ENCODE measurements at places on chromosomes 13 and 19.

- no peak for DNase-seq
Observed at GRCh38 chr13:71590654-71591148, 276.3 kb downstream of the DACH1 start.

DNA sequence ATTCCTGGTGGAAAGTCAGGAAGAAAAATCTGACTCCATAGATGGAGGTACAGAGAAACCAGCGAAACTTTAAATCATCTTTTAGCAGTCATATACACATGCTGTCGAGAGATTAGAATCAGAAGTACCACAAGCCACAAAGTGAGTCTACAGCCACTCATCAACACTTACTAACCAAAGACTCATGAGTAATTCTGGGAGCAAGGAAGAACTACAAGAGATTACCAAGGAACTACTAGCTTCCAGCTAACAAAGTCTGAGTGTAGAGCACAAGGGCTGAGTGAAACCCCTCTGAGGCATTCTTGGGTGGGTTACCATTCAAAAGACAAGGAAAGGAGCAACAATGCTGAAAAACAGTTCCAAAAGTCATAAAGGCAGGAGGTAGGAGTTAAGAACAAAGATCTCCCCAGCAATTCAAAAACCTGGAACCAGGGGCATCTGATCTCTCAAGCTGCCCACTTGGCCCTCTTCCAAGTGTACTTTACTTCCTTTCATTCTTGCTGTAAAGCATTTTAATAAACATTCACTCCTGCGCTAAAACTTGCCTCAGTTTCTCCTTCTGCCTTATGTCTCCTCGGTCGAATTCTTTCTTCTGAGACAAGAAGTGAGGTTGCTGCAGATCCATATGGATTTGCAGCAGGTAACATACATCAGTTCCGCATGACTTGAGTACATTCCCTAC, 13.0 kb downstream of the RBM26 start:
- no peak for DNase-seq

DNA sequence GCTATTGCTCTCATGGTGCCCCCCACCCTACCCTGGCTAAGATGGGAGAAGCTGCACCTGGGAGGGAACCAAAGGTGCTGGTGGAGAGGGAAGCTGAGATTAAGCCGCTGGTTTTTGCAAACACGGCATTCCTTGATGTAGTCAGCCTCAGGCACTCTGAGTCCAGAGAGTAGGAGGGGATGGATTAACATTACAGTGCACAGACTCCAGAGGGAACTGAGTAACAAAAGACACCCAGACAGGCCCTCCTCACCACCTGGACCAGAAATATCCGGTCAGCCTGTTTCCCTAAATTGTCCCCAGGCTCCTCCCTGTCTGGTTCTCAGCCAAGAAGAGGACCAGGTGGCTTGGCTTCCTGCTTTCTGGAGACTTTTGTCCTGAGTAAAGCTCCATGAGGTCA, 28.9 kb upstream of the PABPC3 start:
- peak; percentile 64 for DNase-seq

DNA sequence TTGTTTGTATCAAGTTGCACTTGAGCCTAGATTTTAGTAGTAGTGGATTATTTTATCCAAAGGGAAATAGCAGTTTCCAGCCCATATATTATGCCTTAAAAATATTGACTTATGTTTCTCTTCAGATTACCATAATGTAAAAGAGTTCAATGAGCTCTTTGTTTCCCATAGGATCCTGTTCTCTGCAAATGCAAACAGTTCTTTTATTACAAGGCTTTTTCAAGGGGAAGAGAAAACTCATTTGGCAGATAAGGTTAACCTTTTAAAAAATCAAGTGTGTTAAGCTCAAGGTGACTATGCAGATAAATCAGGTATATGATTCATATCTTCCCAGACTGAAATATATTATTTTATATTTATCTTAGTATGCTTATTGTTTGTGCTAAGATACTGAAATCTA, 961.2 kb upstream of the SPRY2 start:
- no peak for DNase-seq

DNA sequence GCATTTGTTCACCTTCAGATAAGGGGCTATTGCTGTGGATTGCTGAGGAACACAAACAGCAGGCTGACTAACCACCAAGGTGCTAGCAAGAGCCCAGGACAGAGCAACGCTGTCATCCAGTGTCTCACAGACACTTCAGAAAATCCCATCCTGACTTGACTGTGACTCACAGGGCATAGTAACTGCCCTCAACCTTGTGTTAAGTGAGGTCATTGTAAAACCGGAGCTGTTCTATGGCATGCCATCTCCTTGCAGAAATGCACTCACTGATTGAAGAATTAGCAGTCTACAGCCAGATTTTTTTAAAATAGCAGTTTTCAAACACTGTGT, 51.1 kb downstream of the TNFRSF19 start:
- no peak for DNase-seq

- DNase-seq = no peak
Observed at GRCh38 chr13:41645331-41645730, 188.0 kb downstream of the RGCC start.

All from NCI-H1417 (cell line).